IPS-NIHi11 (cell line): ENCODE measurements at places on chromosomes 11 and 22.

DNA sequence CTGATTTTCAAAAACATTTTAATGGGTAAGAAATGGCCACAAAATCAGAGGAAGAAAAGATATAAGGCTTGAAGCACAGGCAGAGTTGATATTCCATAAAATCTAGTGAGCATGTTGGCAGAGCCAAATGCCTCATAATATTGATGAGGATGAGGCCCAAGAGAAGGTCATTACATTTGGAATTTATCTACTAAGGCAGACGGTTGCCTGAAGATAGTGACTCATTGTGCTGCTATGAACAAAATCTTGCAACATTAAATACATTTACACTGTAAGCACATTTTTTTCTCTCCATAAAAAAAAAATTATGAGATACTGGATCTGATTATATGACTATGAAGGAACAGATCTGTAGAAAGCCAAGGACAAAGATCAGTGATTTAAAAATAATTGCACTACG lies 881.4 kb upstream of the CHORDC1 start:
- no peak for DNase-seq

- DNase-seq = peak; percentile 68
Measured at GRCh38 chr22:39634530-39635405, 64.2 kb downstream of the CACNA1I start.

- no peak for DNase-seq
Measured at GRCh38 chr22:25651332-25652085, 87.0 kb downstream of the GRK3 start.

DNA sequence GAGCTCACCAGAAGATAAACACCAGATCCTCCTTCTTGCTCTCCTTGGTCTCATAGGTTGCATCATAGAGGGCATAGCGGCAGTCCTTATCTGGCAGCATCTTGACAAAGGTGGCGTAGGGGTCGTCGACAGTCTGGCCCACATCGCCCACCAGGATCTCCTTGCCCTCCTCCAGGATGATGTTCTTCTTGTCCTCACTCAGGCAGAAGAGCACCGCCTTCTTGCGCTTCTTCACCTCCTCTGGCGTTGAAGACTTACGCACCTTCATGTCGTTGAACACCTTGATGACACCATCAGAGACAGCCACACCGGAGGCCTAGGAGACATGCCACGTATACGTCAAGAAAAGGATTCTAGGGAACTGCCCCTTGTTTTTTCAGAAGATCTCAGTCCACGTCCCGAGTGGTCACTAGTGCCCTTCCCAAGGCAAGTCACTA lies 2.0 kb downstream of the CFL1 start:
- DNase-seq = no peak

DNA sequence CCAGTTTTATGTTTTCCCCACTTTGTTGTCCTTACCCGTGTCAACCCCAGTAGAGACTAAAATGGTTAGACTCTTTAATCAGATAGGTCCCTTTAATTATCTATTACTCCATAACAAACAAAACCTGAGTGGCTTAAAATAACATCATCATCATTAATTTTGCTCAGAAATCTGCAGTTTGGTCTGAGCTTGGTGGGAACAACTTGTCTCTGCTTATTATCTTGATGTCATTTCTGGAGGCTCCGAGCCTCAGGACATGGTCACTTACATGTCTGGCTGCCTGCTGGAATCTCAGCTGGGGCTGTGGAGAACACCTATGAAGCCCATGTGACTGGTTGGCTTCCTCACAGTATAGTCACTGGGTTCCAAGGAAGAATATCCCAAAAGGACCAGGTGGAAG lies 26.7 kb downstream of the UVRAG start:
- DNase-seq = no peak

DNA sequence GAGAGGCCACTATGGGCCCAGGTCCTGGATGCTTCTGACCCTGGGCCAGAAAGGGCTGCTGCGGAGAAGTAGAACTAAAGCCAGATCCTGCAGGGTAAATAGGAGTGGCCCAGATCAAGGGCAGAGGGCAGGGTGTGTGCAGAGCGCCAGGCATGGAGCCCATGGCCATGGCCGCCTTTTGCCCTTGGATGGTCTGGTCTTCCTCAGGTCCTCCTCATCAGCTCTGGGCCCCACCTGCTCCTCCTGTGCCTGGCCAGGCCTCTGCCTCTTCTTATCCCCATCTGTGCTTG lies 277.6 kb downstream of the BRD1 start:
- no peak for DNase-seq

DNA sequence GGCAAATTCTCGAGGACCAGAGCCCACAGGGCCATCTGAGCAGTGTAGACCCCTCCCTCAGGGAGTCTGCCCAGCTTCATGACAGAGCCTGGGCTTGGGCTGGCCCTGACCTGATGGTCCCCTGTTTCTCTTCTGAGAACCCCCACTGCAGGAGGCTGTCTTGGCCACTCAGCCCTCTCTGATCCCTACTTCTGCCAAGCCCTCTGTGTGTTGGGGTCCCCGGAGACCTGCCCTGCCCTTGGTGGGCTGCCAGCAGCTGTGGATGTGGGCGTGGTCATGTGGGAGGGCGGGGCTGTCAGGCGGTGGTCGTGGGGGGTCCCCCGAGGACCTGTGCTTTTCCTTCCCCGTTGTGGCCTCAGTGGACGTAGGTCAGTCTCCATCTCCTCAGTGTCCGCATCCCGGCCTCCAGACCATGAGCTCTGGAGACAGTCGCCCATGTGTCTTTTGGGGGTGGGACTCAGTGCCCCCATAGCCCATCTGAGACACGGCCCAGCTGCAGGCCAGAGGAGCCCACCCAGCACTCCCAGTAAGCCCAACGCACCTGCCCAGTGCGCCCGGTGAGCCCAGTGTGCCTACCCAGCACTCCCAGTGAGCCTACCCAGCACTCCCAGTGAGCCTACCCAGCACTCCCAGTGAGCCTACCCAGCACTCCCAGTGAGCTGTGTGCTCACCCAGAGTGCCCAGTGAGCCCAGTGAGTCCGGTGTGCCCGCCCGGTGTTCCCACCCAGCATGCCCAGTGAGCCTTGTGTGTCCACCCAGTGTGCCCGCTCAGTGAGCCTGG lies 409.2 kb downstream of the TBC1D22A start:
- no peak for DNase-seq

- DNase-seq = no peak
Measured at GRCh38 chr22:18066181-18066859, 11.5 kb upstream of the PEX26 start.

- DNase-seq = no peak
Measured at GRCh38 chr11:94858012-94858705, 90.0 kb downstream of the AMOTL1 start.

DNA sequence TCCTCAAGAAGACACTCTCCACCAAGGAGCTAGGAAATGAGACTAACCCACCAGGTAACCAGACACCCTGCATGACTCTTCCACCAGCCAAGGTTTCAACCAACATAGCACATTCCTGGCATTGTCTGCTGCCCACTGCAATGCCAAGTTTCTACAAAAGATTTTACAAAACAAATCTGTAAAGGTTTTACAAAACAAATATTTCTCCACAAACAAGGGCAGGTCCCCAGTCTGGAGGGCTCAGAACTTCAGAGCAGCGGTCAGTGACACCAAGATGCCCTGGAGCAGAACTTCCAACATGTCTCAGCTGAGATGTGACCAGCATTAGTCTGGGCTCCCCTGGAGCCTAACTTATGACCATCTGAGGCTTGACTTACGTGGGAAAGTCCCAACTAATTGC lies 14.0 kb downstream of the GALNT18 start:
- no peak for DNase-seq

DNA sequence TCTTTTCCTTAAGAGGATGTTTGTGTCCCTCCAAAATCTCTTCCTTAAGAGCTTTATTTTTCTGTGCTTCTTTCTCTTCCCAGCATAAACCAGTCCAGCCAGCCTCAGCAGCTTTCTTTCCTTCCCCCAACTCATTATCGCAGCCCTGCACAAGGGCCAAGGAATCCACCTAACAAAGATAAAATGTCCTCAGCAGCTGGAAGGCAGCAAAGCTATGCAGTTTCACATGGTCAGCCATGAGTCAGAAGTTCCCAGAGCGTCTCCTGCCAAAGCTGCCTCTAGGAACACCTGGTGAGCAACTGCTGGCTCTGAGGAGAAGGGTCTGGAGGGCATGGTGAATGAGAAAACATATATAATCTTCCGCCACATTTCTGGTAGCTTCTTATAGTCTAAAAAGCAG lies 45.3 kb upstream of the HMGXB4 start:
- DNase-seq = no peak

GRCh38 chr11:102819491-102819890 lies 21.5 kb upstream of the MMP1 start:
- DNase-seq = no peak

GRCh38 chr11:130763087-130763980 lies 152.9 kb downstream of the SNX19 start:
- DNase-seq = no peak

GRCh38 chr11:83662494-83662893 lies 376.3 kb upstream of the CCDC90B start:
- no peak for DNase-seq

- no peak for DNase-seq
Measured at GRCh38 chr11:43575913-43576310, 104.6 kb upstream of the HSD17B12 start.

- DNase-seq = no peak
Measured at GRCh38 chr11:112715056-112715455, 246.2 kb upstream of the NCAM1 start.

DNA sequence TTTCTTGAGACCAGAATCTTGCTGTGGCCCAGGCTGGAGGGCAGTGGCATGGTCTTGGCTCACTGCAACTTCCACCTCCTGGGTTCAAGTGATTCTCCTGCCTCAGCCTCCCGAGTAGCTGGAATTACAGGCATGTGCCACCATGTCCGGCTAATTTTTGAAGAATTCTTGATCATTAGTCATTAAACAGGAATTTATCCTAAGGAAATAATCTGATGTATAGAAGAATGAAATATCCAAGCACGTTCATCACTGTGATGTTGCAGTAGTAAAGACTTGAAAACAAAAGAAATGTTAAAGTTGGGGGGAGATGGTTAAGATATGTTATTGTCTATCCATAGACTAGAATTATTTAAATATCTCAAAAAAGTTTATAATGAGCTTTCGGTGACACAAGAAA lies 23.6 kb downstream of the CBL start:
- no peak for DNase-seq

- no peak for DNase-seq
Measured at GRCh38 chr11:10375280-10375971, 70.6 kb downstream of the ADM start.

DNA sequence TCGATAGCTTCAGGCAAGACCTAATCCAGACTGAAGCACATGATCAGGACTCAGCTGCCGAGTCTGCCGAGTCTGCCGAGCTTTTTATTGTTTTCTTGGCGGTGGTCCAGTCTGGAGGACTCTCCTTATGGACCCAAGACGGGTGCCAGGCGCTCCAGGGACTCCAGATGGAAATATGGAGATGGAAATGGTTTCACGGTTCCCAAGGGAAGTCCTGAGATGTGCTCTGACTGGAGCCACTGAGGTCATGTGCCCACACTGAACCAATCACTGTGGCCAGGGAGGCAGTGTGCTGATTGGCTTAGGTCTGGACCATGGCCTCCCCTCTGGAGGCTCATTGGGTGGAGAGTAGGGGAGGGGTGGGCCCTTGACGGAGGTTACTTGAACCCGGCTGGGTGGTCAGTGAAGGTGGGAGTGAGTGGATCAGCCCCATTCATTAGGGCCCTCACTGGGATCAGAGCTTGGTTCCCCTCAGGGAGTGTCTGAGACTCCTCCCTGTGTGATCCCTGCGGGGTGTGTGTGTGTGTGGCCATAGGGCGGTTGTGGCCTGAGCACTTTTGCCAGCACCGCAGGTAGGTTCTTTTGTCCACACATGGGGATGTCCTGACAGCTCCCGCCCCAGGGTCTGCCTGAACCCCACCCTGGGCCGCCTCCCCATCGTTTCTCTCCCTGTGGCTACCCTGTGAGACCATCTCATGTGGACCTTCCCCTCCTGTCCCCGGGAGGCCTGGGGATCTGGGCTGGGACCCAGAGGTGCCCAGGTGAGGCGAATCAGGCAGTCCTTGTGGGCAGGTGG lies 14.0 kb downstream of the RPS6KA4 start:
- DNase-seq = peak; percentile 78

GRCh38 chr11:101807531-101807930 lies 107.3 kb upstream of the CEP126 start:
- DNase-seq = no peak

DNA sequence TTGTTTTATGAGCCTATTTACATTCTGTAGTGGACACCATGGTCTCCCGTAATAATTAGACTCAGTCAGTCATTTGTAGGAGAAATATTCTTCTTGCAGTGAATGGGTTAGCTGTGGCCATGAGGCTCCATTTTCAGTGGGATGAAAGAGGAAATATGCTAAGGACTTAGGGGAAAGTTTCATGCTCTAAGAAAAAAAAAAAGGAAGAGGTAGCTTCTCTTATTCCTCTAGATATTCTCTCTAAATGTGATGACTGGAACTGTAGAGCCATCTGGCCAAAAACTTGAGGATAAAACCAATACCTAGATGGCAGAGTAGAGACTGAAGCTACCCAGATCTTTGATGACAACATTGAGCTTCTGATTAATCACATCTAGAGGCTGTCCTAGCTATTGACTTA lies 75.8 kb upstream of the SESN3 start:
- no peak for DNase-seq

DNA sequence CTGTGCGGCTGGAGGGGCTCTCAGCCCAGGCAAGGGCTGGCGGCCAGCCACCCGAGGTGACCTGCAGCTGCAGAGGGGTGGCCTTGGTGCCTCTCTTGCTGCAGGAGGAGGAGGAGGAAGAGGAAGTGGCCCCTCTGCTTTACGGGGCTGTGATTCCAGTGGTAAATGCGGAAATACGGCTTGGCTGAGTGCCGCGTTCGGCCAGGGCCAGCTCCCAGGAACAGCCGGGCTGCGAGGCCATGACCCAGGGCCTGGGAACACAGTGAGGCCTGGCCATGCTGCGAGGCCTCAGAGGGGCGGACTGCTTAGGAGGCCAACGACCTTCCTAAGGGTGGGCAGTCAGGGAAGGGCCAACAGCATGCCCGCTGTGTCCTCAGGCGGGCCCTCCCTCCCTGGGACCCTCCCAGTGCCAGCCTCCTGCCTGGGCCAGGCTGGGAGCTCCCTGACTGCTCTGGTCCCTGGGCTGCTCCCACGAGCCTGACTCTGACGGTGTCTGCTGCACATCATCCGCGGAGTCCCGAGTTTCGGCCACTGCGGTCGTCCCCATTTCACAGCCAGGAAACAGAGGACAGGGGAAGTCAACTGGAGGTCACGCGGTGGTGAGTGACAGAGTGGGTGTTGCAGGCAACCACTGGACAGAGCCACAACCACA lies 20.8 kb upstream of the PPARA start:
- no peak for DNase-seq

- no peak for DNase-seq
Measured at GRCh38 chr11:33438301-33438700, 181.1 kb downstream of the HIPK3 start.

GRCh38 chr11:95641495-95641894 lies 148.1 kb downstream of the FAM76B start:
- DNase-seq = no peak

- peak; percentile 99 for DNase-seq
Measured at GRCh38 chr11:925496-926301, at the start of gene AP2A2. TSS of gene AP2A2 (plus strand) at chr11:925870. CDS start at chr11:926022, 152 bp downstream.

DNA sequence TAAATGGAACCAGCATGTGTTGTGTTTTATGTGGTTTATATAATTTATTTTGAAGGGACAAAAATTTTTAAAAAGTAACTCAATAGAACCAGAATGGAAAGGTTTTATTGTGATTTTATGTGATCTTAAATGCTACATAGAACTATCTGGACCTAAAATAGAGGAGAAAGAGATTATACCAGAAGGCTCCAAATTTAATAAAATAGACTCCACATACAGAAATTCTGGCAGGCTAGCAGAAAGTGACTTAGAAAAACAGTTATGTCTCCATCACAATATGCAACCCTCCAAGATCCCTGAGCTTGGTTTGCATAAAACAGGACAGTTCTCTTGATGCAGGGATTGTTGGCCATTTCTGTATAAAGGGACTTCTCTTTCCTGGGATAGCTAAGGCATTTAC lies 107.9 kb downstream of the BBOX1 start:
- DNase-seq = no peak
